ENCODE measurements at places on chromosomes 5 and 9.

DNA sequence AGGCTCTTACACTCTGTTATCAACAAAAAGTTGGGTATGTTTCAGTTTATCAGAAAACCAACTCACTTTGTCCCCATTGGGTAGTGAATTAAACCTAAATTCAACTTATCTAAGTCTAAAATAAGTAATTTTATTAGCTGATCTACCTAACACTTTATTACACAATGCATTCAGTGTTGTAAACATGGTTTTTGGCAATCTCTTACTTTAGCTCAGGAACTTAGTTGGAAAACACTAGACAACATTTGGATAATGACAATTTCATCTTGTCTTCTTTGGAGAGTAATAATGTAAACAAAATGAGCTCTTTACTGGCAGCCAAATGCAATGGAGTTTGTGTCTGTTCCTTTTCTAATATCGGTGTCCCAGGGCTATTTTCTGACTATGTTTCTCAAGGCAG lies 33.0 kb downstream of the FGF10 start:
- no peak for DNase-seq

- DNase-seq = no peak
Observed at GRCh38 chr5:149656576-149657182, 73.4 kb upstream of the PPARGC1B start.

DNA sequence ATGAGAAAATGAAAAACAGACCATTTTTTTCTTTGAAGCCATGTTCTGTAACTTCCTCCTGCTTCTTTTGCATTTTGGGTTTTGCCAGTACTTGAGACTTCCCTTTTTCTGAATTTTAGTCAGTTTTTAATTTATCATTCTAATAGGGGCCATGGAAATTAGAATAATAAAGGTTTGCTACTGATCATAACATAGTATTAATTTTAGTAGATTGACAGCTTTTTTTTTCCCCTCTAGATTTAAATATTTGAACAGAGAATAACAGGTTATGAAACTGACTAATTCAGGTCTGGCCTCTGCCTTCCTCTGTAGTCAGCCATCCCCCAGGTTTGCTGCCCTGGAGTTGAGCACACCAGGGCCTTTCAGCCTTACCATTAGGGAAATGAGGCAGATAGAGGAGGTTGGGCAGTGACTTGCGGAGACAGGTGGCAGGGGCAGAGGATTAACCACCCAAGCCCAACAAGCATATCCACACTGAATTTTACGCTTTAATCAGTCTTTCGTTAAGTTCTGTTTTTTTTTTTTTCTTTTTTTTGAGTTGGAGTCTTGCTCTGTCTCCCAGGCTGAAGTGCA lies 80.1 kb upstream of the TNFAIP8 start:
- no peak for DNase-seq

GRCh38 chr9:111349766-111350165 lies 19.7 kb upstream of the OR2K2 start:
- DNase-seq = no peak

Measured in activated T-cell treated with anti-CD3 and anti-CD28 coated beads for 4 hours (primary cell).